Stimulated activated CD8-positive, alpha-beta memory T cell treated with anti-CD3 and anti-CD28 coated beads, Interleukin-4, amount 100 ng/mL, for 1 hour (primary cell): ENCODE measurements at places on chromosomes 11 and 22.

- DNase-seq, result no peak
Observed at GRCh38 chr11:35798423-35798822, 135.8 kb downstream of the TRIM44 start.

- no peak for DNase-seq
Observed at GRCh38 chr11:30328681-30329080, 5.8 kb downstream of the ARL14EP start.

DNA sequence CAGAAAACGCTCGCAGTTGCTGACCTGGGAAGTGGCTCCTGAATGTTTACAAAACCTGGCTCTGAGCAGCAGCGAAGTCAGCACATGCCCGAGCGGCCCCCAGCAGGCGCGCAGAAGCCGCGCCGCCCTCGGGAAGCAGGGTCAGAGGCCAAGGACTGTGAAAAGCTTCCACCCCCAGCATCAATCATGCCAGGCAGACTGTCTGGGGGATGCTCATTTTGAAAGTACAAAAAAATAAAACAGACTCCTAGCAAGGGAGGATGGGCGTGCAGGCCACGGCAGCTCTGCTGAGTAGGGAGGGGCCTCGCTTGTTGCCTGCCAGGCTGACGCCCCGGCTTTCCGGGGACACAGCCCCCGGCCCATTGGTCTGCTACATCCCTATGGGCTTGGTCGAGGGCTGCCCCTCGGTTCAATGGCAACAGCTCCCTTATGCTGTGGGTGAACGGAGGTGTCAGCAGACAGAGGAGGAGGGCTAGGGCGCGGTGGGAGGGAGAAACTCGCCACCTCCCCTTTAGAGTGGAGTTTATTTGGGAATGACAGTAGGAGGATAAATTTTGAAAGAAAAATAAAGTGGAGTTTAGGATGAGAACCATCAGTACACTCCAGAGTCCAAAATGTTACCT lies 37.7 kb upstream of the GNB1L start:
- no peak for DNase-seq

GRCh38 chr22:25077964-25078363 lies 121.7 kb upstream of the CRYBB3 start:
- DNase-seq, result no peak

DNA sequence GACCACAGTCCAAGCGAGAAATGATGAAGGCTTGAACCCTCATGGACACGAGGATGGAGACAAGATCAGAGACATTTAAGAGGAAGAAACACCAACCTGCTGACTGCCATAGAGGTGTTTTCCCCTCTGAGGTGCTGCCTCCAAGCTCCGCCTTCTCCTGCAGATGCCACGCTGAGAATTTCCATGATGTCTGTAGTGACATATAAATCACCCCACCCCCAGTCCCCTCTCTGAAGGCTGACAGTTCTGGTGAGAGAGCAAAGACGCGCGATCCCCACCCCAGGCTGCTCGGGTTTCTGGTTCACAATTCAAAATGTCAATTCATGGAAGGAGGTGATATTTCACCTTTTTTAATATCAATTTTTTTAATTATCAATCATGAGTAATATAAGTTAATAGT lies 28.2 kb downstream of the LRRC32 start:
- no peak for DNase-seq

- DNase-seq, result no peak
Observed at GRCh38 chr11:85766721-85767161, 44.2 kb downstream of the SYTL2 start.

DNA sequence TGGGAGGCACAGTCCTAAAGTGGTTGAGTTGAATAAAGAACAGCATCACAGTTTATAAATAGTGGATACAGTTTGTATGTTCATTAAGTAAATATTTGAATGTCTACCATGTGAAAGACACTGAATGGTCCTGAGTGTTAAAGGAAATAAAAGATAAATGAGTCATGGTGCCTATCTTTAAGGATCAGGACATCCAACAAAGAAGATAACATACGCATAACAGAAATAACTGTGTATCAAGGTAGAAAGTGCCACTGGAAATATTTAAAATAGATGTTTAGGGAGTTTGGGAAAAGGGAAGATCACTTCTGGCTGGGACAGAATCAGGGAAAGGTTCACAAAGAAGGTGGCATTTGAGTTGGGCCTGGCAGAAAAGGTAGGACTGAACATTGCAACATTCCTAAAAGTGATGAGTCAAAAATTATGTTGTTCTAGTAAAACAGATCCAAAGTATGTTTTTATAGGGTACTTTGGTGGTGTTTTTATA lies 41.5 kb downstream of the CSTPP1 start:
- no peak for DNase-seq

- no peak for DNase-seq
Observed at GRCh38 chr22:47797342-47797945, 1035.0 kb downstream of the TBC1D22A start.
